Upper lobe of right lung (tissue), 1 donor: ENCODE measurements at places on chromosomes 12 and 14.
A peak's percentile ranks its signal among the peaks of the same experiment; 100 is the strongest.

- DNase-seq = no peak
Measured at GRCh38 chr12:111274777-111275176, 94.1 kb downstream of the PHETA1 start.

DNA sequence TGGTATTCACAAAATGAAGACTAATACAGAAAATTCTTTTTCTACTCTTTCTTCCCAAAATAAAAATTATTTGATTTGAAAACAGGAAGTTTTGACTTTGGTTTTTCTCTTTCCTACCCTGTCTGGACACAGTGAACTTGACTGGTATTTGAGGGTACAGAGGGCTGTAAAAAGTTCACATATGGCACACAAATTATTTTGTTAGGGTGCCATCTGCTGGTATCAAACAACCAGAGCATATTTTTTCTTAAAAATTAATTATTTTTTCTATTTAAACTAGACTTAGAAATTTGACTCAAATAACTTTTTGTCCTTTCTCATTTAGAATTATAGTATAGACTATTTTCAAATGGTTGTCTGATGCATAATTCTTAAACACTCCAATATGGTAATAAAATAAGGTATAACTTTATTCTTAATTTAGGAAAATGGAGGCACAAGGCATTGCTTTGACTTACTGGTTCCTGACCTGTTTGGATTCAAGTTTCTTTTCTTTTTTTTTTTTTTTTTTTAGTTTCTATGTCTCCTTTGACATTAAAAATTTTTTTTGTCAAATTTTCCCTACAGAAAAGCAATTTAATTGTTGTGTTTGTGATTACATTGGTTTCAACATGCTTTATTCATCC is 390.6 kb downstream of the PRKD1 start:
- DNase-seq = no peak

- DNase-seq = no peak
Measured at GRCh38 chr12:92145481-92145730, 240 bp downstream of the BTG1 start.

DNA sequence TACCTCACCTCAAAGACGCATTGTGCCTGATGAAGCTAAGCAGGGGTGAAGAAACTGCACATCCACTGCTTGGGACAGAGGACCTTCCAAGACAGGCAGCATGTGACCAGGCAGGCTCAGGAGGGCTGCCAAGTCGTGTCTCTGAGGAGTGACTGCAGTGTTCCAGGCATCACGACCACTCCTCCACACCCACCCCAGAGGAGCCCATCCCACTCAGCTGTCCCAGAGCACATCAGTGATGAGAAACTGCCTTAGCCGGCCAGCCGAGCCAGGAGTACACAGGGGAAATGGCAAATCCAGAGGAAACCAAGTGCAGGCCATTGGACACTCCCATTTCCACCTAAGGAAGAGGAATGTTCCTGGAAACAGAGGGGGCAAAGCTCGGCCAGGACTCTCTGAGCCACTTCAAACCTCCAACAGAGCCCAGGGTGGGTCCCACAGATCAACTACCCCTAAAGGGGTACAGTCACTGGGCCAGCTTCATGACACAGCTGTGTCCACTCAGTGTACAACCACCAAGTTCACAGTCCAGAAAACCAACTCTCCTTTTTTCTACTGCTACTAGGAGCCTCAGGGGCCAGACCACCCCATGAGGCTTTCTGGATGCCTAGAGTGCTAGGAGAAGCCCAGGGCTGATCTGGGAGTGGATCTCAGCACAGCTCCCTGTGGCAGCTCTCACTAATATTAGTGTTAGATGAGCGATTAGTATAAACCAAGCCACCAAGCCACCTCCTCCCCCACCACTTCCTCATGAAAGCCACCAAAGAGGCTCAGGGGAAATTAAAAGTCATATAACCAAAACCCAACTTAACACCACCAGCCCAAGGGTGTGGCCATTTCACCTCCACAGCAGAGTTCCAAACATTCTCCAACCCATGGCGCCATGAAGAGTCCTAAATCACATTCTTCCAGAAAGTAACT is 15.4 kb downstream of the PXN start:
- DNase-seq = no peak

GRCh38 chr12:130617219-130617618 is 98.9 kb downstream of the RIMBP2 start:
- DNase-seq = no peak

DNA sequence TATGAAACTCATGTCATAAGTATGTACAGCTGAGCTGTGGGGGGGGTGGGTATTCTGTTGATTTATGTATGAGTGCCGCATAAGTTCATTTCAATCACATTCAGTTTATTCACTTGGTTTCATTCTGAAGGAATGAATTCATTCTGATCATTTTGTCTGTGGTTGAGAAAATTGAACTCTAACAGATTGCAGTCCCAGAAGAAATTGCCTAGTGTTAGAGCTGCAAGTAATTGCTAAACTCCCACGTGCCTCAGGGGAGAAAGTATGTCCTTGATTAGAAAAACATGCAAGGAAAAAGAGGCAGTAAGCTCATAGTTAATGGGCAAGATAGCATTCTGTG is 442.4 kb upstream of the MGAT4C start:
- no peak for DNase-seq

DNA sequence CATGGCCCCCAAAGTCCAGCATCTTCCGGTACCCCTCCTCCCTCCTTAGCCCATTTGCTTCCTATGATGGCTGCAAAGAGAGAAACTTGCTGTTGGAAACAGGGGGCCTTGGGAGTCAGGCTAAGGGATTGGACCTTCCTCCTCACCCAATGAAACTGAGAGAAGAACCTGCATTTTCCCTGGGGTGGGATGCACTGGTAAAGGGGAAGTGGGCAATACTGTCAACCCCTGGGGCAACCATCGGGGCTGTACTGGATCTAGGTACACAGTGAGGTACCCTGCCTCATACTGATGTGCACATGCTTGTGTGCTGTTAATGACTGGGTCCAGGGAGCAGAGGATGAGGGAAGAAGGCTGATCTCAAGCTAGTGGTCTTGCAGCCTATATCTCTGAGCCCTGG is 11.0 kb upstream of the JPH4 start:
- no peak for DNase-seq

GRCh38 chr12:2173971-2174370 is 121.2 kb downstream of the CACNA1C start:
- DNase-seq = no peak

- DNase-seq = no peak
Measured at GRCh38 chr12:2851931-2852330, 4.9 kb downstream of the TEX52 start.

- DNase-seq = no peak
Measured at GRCh38 chr14:79091381-79091963, 921.3 kb downstream of the NRXN3 start.

DNA sequence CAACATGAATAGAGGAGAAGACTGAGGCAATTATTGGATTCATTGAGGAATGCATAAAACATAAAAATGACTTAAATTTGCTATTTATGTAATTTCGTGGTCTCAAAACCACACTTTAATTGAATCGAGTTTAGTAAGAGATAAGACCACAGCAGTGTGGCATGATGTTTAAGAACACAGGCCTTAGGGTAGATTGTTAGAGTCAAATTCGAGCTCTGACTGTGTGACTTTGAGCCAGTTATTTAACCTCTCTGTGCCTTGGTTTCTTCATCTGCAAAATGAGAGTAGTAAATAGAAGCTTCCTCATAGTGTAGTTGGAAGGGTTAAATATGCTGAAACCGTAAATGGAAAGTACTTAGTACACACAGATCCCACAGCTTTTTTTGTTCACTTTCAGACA is 9.3 kb upstream of the SSTR1 start:
- no peak for DNase-seq

- no peak for DNase-seq
Measured at GRCh38 chr14:29348504-29348903, 579.1 kb downstream of the PRKD1 start.

GRCh38 chr14:101735453-101735852 is 26.1 kb upstream of the PPP2R5C start:
- DNase-seq = no peak

GRCh38 chr12:104312654-104313053 is 9.1 kb downstream of the EID3 start:
- no peak for DNase-seq

- DNase-seq = no peak
Measured at GRCh38 chr12:28489246-28489645, 299.0 kb downstream of the CCDC91 start.

- no peak for DNase-seq
Measured at GRCh38 chr12:16670456-16671050, 64.6 kb upstream of the LMO3 start.

DNA sequence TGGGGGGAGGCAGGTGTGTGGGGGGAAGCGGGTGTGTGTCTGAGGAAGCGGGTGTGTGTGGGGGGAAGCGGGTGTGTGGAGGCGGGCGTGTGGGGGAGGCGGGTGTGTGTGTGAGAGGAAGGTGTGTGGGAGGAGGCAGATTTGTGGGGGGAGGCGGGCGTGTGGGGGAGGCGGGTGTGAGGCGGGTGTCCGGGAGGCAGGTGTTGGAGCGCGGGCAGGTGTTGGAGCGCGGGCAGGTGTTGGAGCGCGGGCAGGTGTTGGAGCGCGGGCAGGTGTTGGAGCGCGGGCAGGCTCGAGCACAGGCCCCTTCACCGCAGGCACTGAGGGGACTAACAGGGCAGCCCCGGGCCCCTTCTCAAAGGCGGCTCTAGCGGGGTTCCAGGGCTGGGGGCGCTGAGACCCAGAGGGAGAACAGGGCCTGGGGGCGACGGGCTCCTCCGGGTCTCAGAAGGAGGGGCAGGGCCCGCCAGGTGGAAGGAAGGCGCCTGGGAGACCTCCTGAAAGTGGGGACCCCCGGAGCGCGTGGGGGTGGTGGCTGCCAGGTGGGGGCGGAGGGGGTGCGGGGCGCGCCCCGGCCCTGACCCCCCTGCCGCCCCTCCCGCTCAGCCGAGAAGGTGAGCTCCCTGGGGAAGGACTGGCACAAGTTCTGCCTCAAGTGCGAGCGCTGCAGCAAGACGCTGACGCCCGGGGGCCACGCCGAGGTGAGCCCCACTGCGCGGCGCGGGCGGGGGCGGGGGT is 3.2 kb downstream of the CRIP2 start:
- DNase-seq = no peak

DNA sequence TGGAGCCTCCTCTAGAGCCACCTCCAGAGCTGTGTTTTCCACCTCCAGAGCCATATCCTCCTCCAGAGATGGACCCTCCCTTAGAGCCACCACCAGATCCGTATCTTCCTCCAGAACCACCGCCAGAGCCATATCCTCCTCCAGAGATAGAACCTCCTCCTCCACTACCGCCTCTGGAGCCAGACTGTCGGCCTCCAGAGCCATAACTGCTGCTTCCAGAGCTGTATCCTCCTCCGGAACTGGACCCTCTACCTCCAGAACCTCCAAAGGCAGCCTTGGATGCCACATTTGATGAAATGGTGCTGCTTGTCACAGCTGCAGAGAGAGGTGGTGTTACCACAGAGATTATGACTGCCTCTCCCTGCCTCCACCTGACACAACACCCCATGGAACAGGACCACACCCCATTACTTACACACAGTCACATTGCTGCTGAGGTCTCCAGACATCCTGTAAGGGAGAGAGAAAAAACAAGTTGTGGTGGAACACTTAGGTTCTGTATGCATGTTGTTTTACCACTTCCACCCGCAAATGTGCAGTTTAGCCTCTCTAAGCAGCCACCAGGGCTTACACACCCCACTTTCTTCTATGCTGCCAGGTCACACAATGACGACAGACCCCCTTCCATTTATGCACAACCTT is 6.8 kb downstream of the KRT2 start:
- no peak for DNase-seq

- DNase-seq = no peak
Measured at GRCh38 chr12:4445156-4446101, at the start of gene FGF6. Gene FGF6 (minus strand): TSS chr12:4445815. CDS start chr12:4445570, 245 bp downstream.

DNA sequence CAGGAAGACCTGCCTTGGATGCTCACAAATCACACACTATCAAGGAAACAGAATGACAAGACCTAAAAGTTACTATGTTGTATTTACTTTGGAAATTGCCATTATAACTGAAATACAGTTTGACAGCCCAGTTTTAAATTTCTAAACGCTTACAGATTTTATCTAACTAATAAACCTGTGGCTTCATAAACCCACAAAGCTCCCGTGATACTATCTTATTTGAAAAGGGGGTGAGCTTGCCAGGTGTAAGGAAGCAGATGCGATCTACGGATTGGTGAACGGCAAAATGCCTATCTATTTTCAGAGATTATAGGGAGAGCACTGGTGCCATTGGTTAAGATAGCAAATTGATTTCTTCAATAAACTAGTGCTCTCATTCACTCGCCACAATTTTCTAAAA is 485.5 kb downstream of the BCAT1 start:
- no peak for DNase-seq

- DNase-seq = no peak
Measured at GRCh38 chr12:104410326-104410725, 46.4 kb upstream of the CHST11 start.

GRCh38 chr12:38350342-38351174 is 34.0 kb downstream of the ALG10B start:
- no peak for DNase-seq

GRCh38 chr12:22353615-22354325 is 19.3 kb upstream of the ST8SIA1 start:
- no peak for DNase-seq

DNA sequence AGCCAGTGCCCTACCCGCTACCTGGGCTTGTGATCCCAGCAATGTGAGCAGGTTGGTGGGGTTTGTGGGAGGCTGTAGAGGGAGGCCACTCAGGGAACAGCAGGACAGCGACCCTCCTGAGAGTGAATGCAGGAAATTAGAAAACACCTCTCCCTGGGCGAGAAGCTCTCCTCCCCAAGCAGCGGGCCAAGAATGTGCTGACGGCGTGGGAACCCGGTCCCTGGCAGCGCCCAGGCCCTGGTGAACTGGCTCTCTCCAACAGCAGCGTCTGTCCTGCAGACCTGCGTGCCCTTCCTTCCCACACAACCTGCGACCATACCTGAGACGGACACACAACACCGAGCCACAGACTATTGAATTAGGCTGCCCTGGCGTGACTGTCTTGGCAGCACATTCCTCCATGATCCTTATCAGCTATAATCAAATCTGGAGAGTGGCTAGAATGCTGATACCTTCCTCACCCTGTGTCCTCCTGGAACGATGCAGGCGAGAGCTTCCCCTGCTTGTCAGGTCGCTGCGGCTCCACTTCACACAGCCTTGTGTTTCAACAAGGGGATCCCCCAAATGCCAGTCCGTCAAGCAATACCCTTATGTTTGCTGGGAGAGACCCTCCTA is 114.8 kb upstream of the GSC start:
- no peak for DNase-seq

GRCh38 chr14:27917896-27918295 is 848.7 kb upstream of the FOXG1 start:
- no peak for DNase-seq

GRCh38 chr12:52151837-52152783 is 39.7 kb downstream of the KRT80 start:
- DNase-seq = peak; percentile 88

DNA sequence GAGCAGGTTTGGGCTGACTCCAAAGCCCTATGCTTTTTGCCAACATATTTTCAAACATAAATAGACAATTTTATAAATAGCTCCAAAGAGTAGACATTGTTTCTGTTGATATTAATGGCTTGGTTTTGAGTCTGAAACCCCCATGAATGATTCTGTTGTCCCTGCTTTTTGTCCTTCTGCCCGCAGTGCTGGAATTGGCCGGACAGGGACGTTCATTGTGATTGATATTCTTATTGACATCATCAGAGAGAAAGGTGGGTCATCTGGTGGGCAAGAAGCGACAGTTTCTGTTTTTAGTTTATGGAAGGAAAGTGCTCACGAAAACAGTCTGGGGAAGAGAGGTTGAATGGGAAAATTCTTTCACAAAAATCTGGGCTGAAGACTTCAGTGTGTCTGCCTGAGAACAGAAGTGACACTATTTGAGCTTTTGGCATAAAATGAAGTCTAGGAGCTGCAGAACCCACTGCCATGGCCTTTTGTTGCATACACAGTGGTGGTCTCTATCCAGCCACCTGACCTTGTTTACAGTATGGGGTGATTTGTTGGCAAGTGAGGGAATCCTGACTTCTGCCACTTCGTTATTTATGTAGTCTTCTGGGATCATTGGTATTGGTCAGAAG is 69.6 kb downstream of the PTPN11 start:
- no peak for DNase-seq
